Stimulated activated naive B cell treated with anti-CD40 and anti-IgM and Interleukin-4, amounts not matched to agents 10 μg/mL and 1 μg/mL and 100 μg/mL, for 72 hours (primary cell): ENCODE measurements at places on chromosomes 13 and 19.

DNA sequence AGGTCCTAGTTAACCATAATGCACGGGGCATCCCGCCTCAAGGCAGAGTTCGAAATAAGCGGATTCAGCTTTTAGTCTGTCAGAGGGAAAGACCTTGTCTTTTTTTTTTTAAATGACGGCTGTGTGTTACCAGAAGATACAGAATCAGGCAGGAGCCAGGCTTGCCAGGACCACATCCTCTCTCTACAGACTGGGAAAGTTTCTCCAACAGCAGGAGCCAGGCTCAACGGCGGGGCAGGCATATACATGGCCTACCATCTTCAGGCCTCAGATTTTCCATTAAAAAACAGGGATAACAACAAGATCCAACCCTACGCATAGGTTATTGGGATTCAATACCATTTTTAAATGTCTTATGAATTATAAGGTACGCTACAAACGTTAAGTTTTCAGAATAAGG, 17.8 kb downstream of the IRS2 start:
- no peak for DNase-seq

GRCh38 chr13:44651209-44651608, 75.1 kb upstream of the TSC22D1 start:
- DNase-seq = no peak

DNA sequence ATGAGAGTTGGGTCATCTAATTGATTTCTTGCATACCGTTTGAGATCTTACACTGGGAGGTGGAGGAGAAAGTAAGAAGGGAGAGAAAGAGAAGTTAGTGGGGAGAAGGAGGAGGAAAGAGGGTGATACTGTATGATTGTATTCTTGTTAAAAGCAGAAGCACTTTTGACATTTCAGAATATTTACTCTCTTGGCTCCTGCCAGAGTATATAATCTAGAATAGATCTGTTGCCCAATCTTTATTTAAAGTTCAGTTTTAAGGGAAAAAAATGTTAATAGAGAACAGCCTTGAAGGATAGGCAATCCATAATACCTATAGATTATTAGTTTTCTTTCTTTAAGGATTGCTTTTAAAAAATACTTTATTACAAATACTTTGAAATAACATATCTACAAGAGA, 41.5 kb downstream of the PDS5B start:
- no peak for DNase-seq

- DNase-seq = no peak
These were observed 24.5 kb downstream of the TEX101 start for GRCh38 chr19:43439032-43439708.

DNA sequence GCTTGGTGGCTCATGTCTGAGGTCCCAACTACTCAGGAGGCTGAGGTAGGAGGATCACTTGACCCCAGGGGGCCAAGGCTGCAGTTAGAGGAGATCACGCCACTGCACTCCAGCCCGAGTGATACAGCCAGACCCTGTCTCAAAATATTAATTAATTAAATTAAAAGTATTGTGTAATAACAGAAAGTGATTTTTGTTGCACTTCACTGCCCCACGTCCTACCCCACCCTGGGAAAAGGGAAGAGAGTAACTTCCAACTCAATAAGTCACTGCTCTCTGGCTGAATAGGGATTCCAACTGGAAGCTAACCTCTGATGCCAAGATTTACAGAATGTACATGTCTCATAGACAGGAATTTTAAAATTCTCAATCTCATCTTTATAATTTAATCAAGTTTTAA, 47.2 kb downstream of the ZNF611 start:
- DNase-seq = no peak
